ENCODE measurements at places on chromosomes 11 and 22.

DNA sequence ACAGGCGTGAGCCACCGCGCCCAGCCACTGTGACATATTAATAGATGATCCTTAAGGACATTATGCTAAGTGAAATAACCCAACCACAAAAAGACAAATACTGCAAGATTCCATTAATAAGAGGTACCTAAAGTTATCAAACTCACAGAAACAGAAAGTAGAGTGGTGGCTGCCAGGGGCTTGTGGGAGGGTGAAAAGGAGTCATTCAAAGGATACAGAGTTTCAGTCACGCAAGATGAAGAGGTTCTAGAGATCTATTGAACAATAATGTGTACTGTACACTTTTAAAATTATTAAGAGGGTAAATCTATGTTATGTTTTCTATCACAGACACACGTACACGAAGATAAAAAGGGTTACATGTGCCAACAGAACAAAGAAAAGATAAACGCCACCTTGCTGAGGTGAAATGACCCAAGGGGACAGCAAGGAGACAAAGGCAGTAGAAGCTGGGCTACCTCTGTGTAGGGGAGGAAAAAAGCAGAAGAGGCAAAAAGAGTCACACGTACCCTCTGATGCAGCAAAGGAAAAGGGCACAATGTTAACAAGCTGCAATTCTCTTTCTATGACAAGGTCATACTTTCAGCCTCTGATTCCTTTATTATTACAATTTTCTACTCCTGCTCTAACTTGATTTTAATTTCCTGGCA, 65.3 kb downstream of the AMBRA1 start:
- no peak for DNase-seq

DNA sequence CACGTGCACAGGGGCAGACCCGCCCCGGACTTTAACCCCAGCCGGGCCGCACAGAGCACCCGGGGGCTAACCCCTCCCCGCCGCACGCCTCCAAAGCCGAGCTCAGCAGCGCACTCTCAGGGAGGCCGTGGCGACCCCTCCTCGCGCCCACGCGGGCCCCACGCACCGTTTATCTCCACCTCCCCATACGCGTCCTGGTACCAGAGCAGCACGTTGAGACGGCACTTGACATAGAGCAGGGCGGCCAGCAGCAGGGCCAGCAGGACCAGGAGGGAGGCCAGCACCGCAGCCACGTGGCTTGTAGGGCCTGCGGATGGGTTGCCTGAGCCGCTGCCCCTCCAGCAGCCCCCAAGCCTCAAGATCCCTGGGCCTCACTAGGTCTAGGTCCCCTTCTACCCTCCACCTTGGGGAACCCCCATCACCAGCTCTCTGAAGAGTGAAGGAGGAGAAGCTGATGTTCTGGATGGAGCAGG, 7.1 kb downstream of the SIGIRR start:
- no peak for DNase-seq

GRCh38 chr11:95092549-95093324, 3.1 kb downstream of the ENDOD1 start:
- no peak for DNase-seq

- no peak for DNase-seq
These were observed 342.5 kb downstream of the NTM start for GRCh38 chr11:131712897-131713296.

GRCh38 chr22:36385491-36386350, 2.0 kb downstream of the MYH9 start:
- DNase-seq: no peak

- DNase-seq: no peak
These were observed 858.4 kb upstream of the CCDC90B start for GRCh38 chr11:84144531-84144930.

- DNase-seq: peak; percentile 54
These were observed 61.8 kb downstream of the SLC22A12 start for GRCh38 chr11:64652586-64653387.

DNA sequence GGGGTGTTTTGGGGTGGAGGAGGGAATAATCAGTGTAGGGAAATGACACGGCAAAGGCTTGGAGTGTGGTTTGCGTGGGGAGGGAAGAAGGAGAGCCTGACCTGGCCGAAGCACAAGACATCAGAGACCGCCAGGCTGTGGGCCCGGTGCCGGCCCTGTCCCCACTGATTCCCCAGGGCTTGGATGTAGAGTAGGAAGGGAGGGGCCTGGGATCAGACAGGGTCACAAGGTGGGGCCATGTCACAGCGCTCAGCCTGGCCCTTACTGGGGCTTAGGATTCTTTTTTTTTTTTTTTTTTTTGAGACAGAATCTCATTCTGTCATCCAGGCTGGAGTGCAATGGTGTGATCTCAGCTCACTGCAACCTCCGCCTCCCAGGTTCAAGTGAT, 9.8 kb downstream of the PICK1 start:
- DNase-seq: no peak

- no peak for DNase-seq
These were observed 399.7 kb downstream of the BRD1 start for GRCh38 chr22:49427941-49428340.

DNA sequence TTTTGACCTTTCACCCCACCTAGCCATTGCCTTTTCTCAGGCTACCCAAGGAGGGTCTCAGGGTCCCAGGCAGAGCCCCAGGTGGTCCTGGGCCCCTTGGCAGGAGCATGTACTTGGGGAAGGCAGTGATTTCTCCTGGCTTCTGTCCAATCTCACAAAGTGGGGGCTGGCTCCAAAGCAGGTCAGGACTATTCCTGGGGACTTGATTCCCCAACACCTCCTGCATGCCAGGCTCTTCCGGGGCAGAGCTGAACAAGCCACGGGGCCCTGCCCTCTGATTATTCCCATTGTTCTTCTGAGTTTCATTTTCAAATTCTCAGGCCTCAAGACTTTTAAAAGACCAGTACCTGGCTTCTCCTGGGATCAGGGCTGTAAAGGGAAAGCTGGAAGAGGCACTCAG, 1.5 kb upstream of the TCF20 start:
- no peak for DNase-seq

- no peak for DNase-seq
These were observed 82.6 kb downstream of the ADAMTS15 start for GRCh38 chr11:130531061-130531460.

GRCh38 chr11:117199053-117199915, at the start of gene TAGLN:
TAGLN (plus strand) TSS chr11:117199370; CDS start chr11:117203014, 3,644 bp downstream.
- DNase-seq: no peak

DNA sequence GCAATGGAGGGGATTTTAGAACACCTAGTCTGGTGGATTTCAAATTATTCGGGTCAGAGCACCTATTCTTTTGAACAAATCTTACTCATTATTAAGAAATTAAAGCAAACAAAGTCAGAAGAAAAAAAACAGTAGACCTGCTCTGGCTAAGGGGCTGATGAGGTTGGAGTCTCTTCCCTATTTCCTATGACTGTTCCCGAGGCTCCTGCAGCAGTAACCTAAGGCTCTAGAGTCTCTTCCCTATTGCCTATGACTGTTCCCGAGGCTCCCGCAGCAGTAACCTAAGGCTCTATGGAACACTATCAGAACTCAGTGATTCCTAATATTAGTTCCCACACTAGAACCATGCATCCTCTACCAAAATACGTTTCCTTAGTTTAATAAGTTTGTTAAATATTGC, 607.9 kb downstream of the NTM start:
- no peak for DNase-seq

GRCh38 chr11:96235751-96236150, 107.2 kb downstream of the MAML2 start:
- DNase-seq: no peak

GRCh38 chr11:10934293-10934860, 76.5 kb upstream of the ZBED5 start:
- DNase-seq: no peak

- DNase-seq: no peak
These were observed 62.9 kb upstream of the SPON1 start for GRCh38 chr11:13899603-13900002.

- DNase-seq: no peak
These were observed 18.9 kb upstream of the EFCAB6 start for GRCh38 chr22:43830931-43831560.

DNA sequence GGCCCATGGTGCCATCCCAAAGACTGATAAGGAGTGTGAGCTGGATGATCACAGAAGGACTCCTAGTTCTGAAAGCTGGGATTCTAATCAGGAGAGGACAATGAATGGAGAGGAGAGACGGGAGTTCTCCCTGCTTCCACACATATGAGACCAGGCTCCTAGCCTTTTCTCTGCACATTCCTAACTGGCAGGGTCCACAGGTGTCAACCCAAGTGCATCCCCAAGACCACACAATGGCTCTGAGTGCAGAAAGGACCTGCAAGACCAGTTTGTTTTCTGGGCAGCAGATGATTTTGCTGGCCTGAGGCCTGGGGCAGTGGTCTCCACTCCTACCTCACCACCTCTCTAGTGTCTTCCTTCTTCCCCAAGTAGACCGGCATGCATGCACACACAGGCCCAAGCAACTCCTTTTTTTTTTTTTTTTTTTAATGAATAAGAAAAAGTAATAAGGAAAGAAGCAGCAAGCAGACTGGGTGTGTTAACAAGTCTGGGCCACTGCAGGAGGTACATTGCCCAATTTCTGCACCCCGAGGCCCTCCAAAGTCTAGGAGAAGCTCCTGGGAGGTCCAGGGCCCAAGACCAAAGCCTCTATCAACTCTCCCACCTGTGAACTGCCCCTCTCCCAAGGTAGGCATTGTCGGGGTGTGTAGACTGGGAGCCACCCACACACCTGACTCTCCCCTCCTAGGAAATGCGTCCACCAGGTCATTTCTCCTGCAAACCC, 1.2 kb upstream of the TSKU start:
- no peak for DNase-seq

GRCh38 chr22:27620367-27621154, 181.0 kb downstream of the MN1 start:
- DNase-seq: no peak

GRCh38 chr11:133243832-133244231, 288.5 kb downstream of the OPCML start:
- no peak for DNase-seq

DNA sequence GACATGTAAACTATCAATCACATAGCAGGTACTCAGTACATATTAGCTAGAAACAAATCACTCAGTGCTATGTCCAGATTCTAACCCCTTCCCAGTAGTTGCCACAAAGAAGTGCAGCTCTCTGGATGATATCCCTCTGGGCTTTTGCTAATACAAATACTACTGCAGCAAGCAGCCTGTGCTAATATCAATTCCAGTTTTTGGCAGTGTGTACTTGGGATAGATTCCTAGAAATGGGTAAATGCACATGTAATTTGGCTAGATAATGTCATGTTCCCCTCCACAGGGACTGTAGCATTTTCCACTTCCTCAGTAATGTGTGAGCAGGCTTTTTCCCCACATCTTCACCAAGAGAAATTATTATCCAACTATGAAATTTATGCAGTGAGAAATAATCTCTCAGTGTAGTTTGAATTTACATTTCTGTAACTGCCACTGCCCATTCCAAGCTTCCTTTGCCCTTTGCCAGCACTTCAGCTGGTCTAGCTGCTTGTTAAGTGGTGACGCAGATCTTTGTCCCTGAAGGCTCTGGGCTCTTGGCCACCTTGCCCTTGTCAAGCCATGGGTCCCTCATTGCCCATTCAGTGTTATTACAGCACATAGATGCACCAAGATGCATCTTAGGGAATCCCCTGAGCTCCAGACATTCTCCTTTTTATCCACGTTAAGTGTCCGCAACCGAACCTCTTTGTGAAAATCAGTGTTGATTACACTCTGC, 107.1 kb upstream of the CLPB start:
- no peak for DNase-seq

- DNase-seq: peak; percentile 6
These were observed 42.8 kb upstream of the CCND1 start for GRCh38 chr11:69598147-69598546.

GRCh38 chr11:12094872-12095800, 15.3 kb upstream of the MICAL2 start:
- no peak for DNase-seq

DNA sequence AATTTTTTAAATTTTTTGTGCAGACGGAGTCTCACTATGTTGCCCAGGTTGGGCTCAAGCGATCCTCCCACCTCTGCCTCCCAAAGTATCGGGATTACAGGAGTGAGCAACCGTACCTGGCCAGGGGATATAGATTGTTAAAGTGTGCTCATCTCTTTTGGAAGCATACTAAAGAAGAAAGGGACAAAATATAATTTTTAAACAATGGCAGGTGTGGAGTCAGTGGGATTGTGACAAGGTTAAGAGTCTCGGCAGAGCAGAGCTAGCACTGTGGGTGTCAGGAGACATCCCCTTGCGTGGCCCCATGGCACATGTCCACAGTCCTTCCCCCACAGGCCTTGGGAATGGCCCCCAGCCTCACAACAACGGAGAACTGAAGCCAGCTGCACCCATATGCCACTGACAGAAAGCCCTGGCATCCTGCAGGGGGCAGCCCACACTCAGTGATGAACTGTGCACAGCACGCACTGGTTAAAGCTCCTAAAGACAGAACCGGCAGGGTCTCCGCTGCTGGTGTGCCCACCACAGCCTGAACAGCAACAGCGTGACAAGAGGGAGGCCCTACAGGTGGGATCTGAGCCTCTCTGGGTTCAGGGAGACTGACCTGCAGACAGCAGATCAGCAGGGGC, 29.9 kb downstream of the SERPIND1 start:
- no peak for DNase-seq

DNA sequence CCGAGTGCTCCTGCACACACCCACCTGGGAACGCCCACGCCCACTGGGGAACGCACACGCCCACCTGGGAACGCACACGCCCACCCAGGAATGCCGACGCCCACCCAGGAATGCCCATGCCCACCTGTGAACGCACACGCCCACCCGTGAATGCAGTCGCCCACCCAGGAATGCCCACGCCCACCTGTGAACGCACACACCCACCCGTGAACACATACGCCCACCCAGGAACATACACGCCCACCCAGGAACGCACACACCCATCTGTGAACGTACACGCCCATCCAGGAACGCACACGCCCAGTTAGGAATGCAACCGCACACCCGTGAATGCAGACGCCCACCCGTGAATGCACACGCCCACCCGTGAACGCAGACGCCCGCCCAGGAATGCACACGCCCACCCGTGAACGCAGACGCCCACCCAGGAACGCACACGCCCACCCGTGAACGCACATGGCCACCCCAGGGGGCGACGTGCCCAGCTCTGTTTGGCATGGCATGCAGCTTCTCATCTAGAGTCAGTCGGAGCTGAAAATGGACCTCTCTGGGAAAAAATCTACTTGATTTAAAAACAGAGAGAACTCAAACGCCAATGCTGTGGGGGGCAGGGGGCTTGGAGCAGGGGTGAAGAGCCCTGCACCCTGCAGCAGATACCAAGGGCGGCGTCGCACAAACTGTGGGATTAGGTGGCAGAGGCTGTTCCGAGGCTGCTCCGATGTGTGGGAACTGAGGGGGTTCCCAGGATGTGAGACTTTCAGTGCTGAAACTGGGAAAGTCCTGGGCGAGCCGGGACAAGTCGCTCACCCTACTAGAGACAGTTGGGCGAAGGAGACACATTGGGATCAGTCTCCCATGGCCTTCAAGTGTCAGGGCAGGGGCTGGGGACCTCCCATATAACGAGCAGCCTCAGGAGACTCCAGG, 83.3 kb downstream of the MYEOV start:
- DNase-seq: no peak
